ENCODE measurements at places on chromosomes 16 and 17. TPM values are rescaled to one million over a fixed set of nuclear protein-coding genes. Genes with fewer than 3 reads are reported as not detected.

Gene ASPHD1
- not detected for polyA plus RNA-seq

DNA sequence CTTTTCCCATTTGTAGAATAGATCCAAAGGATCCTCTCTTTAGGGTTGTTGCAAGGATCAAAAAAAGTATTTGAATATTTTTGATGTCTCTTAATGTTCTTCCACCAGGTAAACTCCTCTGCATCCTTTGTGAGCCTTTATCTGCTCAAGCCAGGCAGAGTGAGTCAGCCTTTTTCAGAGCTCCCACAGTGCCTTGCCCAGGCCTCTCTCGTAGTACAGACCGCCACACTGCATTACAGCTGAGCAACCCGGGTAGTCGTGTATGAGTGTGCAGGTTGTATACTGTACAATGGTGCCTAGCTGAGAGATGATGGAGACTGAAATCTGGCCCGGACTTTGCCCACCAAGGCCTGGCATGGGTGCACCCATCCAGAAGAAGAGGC lies 20.9 kb downstream of the RHBDL3 start:
- H3K4me3 ChIP-seq: no peak overlapping the region
- no peak overlapping the region for H3K27ac ChIP-seq
- H3K4me1 ChIP-seq: no peaks in the 10 kb centered on the region
- no peaks in the 10 kb centered on the region for H3K36me3 ChIP-seq

DNA sequence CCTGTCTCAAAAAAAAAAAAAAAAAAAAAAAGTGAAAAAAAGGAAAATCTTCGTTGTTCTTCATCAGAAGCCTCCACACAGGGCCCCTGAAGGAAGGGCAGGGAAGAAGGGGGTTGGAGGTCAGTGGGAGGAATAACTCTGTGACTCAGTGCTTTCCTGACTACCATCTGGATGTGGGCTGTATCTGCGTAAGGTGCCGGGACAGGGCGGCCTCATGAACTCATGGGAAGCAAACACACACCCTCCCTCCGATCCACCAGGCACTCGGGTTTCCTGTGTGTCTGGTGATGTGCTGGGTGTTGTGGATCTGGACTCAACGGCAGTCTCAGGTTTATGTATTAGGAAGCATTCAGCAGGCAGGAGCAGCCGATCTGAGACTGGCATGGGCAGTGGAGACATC lies 691.6 kb downstream of the WWOX start:
- no peaks in the 10 kb centered on the region for H3K36me3 ChIP-seq
- no peaks in the 10 kb centered on the region for H3K27me3 ChIP-seq
- H3K27ac ChIP-seq: no peak overlapping the region
- H3K4me1 ChIP-seq: no peaks in the 10 kb centered on the region

DNA sequence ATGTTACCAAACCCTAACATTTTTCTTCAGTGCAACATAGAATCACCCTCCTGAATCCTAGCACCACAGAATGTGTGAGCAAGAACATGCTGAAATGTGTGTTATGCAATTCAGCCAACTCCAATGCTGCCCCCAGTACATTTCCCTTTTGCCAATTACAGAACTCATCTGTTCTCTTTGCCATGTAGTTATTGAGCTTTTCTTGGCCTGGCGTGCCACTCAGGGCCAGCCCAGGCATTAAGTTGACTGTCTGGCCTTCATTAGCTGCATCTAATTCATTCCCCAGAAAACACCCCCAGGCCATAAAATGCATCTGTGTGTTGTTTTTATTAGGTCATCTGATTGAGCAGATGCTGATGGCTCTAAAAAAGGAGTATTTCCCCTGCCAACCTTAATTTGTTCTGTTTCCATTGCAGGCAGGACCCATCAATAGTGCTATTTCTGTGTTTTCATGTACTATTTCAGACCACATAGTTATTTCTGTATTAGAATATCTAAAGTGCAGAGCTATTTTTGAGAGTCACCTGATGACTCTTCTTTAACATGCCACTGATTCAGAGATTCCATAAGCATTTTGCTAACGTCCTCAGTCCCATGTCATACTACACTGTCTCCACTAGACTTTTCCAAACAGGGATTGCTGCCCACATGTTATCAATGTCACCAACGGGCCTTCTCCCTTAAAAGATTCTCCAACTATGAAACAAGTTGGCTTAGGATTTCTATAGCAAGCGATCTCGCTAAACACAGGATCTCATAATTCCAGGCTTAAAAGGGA lies 969.7 kb downstream of the CDH11 start:
- H3K4me1 ChIP-seq: no peaks in the 10 kb centered on the region
- H3K27me3 ChIP-seq: no peaks in the 10 kb centered on the region
- H3K4me3 ChIP-seq: no peak overlapping the region

GRCh38 chr17:13030459-13031300 lies 12.9 kb upstream of the ELAC2 start:
- H3K27me3 ChIP-seq: no peaks in the 10 kb centered on the region
- no peak overlapping the region for H3K4me3 ChIP-seq
- H3K4me1 ChIP-seq: no peaks in the 10 kb centered on the region
- H3K36me3 ChIP-seq: no peaks in the 10 kb centered on the region

Measured in liver (tissue), 10 donors.